Stimulated activated CD8-positive, alpha-beta memory T cell treated with anti-CD3 and anti-CD28 coated beads, Interleukin-4, amount 100 ng/mL, for 4 hours (primary cell): ENCODE measurements at places on chromosomes 5 and 9.

- DNase-seq = no peak
Observed at GRCh38 chr5:131536211-131536826, 98.7 kb downstream of the RAPGEF6 start.

GRCh38 chr5:41925555-41925951 is 472 bp downstream of the FBXO4 start:
- DNase-seq = no peak

DNA sequence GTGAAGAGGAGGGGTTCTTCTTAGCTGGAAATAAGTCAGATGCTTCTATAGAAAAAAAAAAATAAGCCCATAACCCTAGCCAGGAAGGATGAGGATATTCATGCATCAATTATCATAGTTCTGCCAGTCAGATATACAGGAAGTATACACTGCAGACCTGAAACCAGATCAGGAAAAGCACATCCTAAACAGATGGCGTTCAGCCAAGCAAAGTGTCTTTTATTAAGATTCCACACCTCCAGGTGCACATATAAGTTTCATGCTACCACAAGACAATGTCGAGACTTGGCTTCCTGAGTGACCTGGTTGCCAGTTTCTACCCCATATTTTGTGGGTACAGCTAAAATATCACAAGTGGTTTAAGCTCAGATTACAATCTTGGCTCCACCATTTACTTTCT is 108.3 kb downstream of the CETN3 start:
- no peak for DNase-seq

GRCh38 chr5:1390861-1391600 is 46.1 kb upstream of the CLPTM1L start:
- DNase-seq = no peak

- no peak for DNase-seq
Observed at GRCh38 chr9:78311075-78311474, 14.2 kb downstream of the PSAT1 start.
